ENCODE measurements at places on chromosomes 12 and 14.

DNA sequence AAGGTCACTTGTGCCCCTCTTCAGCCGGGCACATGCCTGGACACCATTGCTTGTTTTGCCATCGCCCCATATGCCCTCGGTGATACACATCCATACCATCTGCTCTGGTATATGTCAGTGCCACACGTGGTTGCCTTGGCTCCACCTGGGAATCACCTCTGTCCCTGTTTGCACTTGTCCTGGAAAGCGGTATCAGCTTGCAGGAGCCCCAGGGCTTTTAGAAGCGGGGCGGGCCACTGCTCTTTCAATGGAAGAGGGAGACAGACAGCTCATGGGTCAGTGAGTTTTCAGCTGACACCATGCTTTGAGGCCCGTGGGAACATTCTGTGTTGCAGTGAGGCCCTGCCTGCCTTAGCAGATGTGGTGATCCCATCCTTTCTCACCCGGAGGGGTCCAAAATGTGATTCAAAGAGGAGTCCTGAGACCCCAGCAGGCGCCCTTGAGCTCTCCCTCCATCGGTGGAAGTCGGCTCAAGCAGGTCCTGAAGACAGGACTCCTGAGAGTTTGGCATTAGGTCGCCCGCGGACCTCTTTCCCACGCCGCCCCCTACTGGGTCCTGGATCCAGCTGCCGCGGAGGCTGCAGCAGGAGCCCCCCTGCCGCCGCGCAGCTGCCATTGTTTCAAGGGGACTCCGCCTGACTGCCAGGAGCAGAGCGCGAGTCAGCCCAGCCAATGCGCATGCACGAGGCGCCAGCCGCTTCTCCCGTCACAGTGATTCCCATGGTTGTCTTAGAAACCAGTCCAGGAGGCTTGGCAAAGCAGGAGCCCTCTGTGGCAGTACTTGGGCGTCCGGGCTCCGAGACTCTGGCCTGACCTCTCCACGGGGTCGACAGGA lies 773.2 kb upstream of the ALG10B start:
- no peak for DNase-seq

DNA sequence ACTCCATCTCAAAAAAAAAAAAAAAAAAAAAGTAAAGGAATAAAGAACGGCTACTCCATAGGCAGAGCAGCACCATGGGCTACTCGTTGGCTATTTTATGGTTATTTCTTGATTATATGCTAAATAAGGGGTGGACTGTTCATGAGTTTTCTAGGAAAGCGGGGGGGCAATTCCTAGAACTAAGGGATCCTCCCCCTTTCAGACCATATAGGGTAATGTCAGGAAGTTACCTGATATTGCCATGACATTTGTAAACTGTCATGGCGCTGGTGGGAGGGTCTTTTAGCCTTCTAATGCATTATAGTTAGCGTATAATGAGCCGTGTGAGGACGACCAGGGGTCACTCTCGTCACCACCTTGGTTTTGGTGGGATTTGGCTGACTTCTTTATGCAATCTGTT lies 142.3 kb downstream of the GLT1D1 start:
- no peak for DNase-seq

GRCh38 chr14:71588576-71589215 lies 343.5 kb upstream of the RGS6 start:
- no peak for DNase-seq

GRCh38 chr14:103314496-103315277 lies 19.4 kb upstream of the EIF5 start:
- DNase-seq = no peak

DNA sequence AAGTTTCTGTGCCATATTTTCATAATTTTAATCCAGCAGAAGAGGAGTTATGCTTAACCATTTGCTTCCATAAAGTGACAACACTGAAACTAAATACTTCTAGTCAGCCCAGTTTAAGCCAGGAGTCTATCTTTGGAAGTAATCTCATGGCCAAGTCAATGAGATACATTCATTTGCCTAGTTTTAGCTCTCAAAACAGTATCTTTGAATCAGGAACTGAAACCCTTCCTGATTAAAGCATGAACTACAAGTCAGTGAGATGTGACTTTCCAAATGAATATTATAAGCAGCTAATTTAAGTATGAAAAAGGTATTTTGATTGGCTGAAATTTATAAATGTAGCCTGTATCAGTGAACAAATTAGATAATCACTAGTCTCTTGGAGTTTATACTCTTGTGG lies 491.5 kb downstream of the SLC6A15 start:
- DNase-seq = no peak

DNA sequence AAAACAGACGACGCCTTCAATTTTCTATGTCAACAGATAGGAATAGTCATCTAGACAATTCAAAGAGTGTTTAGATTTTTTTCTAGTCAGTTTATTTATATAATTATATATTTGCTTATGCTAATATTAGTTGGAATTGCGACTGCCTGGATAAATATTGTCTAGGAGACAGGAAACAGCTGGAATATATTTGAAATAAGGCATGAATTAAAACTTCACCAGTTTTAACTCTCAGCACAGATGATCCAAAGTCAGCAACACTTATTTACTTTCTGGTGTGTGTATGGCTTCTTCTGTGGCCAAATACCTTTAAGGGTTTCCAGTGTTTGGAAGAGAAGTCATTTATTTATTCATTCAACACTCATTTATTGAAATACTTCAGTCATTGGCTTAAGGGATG lies 1215.4 kb upstream of the USP15 start:
- DNase-seq = no peak

DNA sequence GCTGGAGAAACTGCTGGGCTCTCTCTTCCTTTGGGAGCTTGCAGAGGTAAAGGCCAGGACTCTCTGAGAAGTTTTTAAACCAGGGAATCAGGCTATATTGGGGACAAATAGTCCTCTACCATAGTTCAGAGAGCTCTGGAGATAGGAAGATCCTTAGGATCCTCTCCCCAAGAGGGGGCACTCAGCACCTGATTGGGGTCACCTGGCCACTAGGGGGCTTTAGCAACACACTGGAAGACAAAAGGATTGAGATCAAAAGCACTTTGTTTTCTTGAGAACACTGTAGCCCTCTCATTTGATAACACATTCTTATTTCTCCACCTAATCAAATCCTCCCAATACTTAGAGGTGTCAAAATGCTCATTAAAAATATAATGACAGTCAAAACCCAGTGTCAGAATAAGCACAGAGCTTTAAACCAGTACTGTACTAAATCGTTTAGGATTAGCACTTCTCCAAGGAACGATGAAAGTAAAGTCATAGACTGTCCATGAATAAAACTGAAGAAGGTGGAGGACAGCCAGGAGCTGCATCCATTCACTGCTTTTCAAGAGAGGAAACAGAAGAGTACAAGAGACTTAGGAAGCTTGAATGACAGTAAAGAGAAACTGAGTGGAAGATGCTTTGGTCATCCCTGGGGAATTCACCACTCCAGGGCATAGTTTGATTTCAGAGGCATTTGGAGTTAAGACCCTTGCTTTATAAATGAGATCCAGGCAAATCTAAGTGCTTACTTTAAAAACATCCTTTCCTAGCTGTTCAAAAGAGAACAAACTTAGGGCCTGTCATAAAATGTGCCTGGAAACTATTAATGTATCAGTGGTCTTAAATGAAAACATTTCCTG lies 26.5 kb downstream of the BMP4 start:
- peak; percentile 9 for DNase-seq

DNA sequence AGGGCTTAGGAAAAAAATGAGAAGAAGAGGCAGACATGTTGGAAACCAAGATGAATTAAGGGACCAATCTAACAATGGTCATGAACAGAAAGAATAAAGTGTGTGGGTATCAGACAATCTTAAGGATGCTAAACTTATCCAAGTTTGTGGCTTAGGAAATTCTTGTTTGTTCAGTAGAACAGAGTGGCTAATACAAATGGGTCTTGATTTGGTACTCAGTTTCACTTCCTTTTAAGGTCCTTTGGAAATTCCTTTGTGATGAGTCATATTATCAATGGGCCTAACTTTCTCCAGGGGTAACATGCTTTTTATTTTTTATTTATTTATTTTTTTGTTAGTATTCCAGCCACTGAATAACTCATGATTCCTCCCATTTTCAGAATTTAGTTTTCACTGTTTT lies 1154.7 kb upstream of the FLRT2 start:
- DNase-seq = no peak

DNA sequence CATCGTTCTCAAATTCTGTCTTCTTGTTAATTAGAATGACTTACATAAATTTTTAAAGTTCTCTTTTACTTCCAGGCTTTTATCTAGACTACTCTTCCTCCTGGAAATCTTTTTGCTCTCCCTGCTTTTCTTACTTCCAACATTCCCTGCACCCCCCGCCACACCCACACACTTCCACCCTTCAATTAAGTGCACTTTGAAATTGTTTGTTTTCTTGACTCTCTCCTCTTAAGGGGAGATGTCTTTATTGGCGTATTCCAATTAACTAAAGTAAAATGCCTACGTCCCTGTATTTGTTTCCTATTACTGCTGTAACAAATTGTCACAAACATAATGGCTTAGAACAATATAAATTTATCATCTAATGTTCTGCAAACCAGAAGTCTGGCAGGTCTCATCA lies 125.2 kb upstream of the KRR1 start:
- DNase-seq = no peak

DNA sequence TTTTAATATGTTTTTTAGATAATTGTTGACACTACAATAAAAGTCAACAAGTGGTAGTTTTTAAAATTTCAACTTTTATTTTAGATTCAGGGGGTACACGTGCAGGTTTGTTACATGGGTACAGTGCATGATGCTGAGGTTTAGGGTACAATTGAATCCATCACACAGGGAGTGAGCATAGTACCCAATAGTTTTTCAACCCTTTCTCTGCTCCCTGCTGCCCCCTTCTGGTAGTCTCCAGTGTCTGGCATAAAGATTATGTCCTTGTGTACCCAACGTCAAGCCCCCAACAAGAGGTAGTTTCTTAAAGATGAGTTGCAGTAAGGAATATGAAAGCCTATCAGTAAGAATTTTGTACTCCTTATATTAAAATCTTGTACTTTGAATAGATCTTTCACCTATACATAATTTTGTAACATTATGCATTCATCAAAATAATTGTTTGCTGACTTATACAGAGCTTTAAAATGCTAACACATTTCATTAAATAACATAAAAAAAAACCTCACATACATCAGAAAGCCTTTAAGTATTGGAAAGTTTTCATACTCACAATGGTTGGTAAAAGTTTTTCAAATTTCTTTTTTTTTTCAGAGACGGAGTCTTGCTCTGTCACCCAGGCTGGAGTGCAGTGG lies 5.4 kb upstream of the RALGAPA1 start:
- peak; percentile 68 for DNase-seq

DNA sequence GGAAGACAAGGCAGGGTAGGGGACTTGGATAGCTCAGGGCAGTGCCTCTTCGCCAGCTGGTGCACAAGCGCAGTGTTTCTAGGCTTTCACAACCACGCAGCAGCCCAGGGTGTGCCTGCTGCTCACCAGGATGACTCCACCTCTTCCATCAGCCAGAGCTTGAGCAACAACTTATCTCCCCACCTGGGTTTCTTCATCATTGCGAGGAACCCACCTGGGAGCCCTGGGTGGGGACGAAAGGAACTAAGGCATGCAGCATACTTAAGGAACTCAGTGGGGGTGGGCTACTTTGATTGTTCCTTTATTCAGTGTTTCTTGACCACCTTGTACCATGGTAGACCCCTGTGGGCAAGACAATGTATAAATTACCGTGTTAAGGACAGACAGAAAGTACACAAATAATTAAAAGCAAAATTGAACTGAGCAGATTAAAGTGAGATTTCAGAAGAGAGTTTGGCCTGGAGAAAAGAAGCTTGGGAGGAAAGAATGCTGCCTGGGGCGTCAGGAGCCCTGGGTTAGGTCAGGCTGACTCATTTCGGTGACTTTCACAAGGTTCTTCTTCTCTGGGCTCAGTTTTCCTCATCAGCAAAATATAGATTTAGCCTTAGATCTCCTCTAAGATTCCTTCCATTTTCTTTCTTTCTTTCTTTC lies 22.9 kb downstream of the KRT18 start:
- no peak for DNase-seq

GRCh38 chr12:6607751-6608591 lies 792 bp upstream of the CHD4 start:
- no peak for DNase-seq

DNA sequence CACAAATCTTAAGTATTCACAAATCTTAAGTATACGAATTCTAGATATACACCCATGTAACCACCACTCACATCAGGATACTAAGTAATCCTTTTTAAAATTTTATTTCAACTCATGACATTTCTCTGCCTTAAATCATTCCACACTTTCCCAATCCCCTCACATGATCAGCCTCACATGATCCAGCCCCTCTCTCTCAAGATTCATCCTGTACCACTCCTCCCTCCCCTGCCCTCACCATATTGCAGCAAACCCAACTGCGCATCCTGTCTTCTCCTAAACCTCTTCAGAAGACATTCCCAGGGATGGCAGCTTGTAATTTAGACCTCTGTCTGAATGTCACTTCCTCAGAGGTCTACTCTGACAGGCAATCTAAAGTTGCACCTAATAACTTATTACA lies 1.7 kb upstream of the EIF4B start:
- no peak for DNase-seq

DNA sequence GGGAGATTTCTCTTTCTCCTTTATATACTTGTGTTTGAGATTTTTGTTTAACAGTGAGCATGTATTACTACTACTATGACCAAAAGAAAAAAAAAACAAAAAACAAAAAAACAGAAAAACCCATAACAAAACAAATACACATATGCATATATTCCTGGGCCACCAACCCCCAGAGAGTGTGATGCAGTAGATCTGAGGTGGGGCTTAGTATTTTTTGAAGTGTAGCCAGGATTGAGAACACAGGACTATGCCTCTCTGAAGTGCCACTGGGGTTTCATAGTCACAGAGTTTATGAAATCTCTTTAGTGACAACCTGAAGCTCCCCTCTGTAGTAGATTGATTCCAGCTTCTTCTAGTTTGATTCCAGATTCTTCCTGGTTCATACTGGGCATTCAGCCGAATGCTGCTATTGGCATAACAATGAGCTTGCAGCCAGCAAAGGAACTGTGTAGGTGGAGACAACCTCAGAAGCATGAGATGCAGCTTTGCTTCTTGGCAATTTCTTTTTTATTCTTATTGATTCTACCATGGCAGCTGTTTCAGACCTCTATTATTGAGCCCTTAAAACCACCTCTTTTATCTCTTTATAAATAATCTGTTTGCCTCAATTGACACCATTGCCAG lies 15.5 kb upstream of the ANO4 start:
- DNase-seq = no peak

GRCh38 chr14:94481468-94482131 lies 5.6 kb upstream of the SERPINA9 start:
- DNase-seq = no peak

- DNase-seq = no peak
Measured at GRCh38 chr12:121930862-121931261, 12.5 kb downstream of the CFAP251 start.

GRCh38 chr12:88716240-88716639 lies 136.0 kb upstream of the KITLG start:
- DNase-seq = no peak

All from hematopoietic multipotent progenitor cell (in vitro differentiated cells).